Cardiac fibroblast (primary cell): ENCODE measurements at places on chromosomes 16 and 17.

- DNase-seq, result no peak
Observed at GRCh38 chr16:57514791-57515600, 21.4 kb downstream of the CCDC102A start.

DNA sequence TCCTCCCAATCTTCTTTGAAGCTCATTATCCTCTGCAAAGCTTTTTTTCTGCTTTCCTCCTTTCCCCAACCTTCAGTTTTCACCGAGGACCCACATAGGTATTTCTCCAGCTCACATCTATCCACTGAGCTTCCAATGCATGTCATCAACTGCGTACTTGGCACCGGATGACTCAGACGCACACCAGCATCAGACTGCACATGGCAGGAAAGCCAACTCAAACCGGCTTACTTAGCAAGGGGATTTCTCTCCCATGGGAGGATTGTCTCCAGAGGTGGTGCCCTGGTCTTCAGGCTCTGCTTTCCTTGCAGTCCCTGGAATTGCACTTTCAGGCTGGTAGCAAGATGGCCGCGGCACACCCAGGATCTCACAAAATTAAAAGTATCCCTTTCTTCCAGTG, 1.7 kb upstream of the AKTIP start:
- peak; percentile 85 for DNase-seq

DNA sequence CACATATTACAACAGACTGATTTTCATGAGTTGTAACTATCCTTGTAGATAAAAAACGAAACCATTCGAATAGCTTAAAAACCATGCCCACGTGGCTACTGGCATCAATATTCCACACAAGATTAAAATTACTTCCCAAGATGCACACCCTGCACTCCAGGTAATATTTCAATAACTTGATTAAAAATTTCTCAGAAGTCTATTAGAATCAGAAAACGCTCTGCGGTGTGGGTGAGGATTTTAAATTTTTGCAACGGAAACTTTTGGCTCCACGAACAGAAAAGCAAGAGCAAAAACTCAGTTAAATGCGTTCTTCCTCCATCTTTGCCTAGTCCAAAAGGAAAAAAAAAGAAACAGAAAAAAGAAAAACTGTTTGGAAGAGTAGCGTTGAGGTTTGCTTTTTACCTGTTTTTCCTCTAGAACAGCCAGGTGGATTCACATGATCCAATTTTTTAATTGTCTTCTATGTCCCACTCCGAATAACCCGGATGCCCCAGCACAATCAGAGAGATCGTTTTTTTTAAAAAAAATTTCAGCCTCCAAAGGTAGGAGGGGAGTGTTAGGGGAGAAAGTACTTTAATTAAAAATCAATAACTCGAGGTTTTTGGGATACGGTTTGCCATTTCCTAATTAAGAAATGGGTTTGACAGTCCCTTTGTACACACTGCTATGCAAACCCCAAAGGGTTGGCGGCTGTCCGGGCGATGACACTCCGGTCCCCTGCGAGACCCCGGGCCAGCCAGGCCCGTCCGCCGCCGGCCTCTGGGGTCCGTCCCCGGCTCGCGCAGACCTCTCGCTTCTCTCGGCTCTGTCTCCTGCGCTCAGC, 708 bp upstream of the NFAT5 start:
- DNase-seq, result peak; percentile 19

- DNase-seq, result peak; percentile 80
Observed at GRCh38 chr16:70706948-70707465, 21.2 kb upstream of the MTSS2 start.

- no peak for DNase-seq
Observed at GRCh38 chr16:65779201-65779600, 587.3 kb upstream of the CDH5 start.

DNA sequence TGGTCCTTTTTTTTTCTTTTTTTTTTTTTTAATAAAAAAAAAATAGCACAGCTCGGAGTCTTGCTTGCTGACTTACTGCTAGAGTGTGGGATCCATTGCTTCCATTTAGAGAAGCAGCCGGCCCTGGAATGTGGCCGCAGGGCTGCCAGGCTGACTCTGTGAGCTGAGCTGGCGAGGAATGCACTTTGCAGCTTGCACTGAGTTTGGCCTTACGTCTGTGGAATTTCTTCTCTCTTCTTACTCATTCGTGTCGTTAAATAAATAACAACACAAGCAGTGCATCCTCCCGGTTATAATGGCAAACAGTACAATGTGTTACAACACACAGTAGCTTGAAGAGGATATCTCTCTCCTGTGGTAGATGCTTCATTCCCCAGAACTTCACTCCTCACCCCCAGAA, 69.2 kb downstream of the PRKCB start:
- peak; percentile 5 for DNase-seq

- DNase-seq, result no peak
Observed at GRCh38 chr16:13390986-13391305, 489.5 kb downstream of the SHISA9 start.

DNA sequence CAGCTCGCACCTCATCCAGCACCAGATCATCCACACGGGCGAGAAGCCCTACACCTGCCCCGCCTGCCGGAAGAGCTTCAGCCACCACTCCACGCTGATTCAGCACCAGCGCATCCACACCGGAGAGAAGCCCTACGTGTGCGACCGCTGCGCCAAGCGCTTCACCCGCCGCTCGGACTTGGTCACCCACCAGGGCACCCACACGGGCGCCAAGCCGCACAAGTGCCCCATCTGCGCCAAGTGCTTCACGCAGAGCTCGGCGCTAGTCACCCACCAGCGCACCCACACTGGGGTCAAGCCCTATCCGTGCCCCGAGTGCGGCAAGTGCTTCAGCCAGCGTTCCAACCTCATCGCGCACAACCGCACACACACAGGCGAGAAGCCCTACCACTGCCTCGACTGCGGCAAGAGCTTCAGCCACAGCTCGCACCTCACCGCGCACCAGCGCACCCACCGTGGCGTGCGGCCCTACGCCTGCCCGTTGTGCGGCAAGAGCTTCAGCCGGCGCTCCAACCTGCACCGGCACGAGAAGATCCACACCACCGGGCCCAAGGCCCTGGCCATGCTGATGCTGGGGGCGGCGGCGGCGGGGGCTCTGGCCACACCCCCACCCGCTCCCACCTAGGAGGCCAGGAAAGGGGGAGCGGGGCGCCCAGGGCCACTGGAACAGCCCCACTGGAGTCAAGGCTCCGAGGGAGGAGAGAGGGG, 7.5 kb downstream of the ZNF205 start:
- no peak for DNase-seq
